ENCODE measurements at places on chromosomes 16 and 17. TPM values are rescaled to one million over a fixed set of nuclear protein-coding genes. Genes with fewer than 3 reads are reported as not detected.

- no peak for DNase-seq
These were observed 26.8 kb downstream of the ACLY start for GRCh38 chr17:41892021-41892376.

GRB7 gene
- not detected for total RNA-seq

HSD3B7 gene
- 2.1 TPM for total RNA-seq

AANAT gene
- total RNA-seq, result not detected

DNA sequence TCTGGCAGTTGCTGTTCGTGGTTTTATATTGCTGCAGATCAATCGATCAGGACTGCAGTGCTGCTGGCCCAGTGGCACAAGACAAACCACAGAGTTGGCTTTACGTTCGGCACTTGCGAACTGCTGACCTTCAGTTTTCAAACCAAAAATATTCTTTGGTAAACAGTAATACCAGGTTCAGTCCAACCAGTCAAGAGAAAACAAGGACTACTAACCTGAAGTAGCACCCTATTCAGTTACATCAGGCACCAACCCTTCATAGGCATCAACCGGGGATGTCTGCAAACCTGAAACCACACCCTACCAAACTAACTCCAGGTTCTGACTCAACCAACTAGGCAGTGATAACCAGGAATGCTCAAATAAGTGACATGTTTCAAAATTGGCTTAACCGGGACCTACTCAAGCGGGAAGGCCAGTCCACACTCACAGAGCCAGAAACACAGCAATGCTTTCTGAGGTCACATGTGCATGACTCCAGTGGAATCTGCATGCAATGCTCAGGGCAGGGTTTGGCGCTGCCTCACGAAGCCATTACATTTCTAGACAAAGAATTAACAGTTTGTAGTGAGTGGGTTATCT, 91.1 kb downstream of the SMG6 start:
- peak; percentile 64 for DNase-seq

GRCh38 chr17:81579821-81580321, 27.7 kb upstream of the FAAP100 start:
- DNase-seq, result peak; percentile 43
